ENCODE measurements at places on chromosomes 3 and 15.

GRCh38 chr3:12503126-12503957 is 19.1 kb downstream of the TSEN2 start:
- no peak for DNase-seq

DNA sequence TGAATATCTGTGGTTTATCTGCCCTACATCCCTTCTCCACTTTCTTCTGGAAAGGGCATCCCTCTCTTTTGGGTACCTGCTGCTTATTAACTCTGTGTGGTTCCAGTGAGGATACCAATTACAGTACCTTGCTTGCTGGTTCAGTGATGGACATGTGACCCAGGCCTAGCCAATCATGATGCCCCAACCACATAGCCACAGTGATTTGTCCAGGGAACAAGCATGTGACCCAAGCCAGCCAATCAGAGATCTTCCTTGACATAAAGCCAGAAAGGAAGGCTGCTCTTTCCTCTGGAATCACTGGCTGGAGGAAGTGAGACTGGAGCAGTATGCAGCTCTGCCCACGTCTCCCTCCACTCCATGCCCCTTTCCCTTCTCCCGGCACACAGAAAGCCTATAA is 10.9 kb upstream of the TMEM158 start:
- DNase-seq = no peak

GRCh38 chr3:52452570-52453221 is 1.1 kb downstream of the TNNC1 start:
- no peak for DNase-seq

GRCh38 chr3:99536555-99537314 is 101.7 kb upstream of the COL8A1 start:
- no peak for DNase-seq

GRCh38 chr3:150897592-150897991 is 7.6 kb downstream of the MINDY4B start:
- DNase-seq = no peak

GRCh38 chr15:34855413-34855812 is 60.1 kb upstream of the ACTC1 start:
- no peak for DNase-seq

- DNase-seq = no peak
Observed at GRCh38 chr3:39361252-39361927, 21.8 kb upstream of the SLC25A38 start.

- DNase-seq = no peak
Observed at GRCh38 chr3:178623666-178624255, 87.5 kb downstream of the KCNMB2 start.

GRCh38 chr3:140726066-140726465 is 48.2 kb downstream of the TRIM42 start:
- no peak for DNase-seq

DNA sequence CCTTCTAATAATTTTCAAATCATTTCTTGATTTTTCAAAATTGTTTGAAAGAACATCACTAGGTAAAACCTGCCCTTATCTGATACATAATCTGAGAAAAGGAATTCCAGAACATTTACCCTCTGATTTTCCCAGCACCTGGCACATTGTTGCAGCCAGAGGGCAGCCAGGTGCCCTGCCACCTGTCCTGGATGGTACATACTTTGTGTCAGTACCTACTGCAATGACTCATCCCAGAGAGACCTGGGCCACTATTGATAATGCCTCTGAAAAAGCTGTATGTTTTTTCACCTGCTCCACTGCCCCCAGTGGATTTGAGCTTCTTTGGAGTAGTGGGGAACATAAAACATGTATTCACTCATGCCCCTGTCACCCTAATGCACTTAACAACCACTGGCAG is 648.9 kb upstream of the GBE1 start:
- DNase-seq = no peak

DNA sequence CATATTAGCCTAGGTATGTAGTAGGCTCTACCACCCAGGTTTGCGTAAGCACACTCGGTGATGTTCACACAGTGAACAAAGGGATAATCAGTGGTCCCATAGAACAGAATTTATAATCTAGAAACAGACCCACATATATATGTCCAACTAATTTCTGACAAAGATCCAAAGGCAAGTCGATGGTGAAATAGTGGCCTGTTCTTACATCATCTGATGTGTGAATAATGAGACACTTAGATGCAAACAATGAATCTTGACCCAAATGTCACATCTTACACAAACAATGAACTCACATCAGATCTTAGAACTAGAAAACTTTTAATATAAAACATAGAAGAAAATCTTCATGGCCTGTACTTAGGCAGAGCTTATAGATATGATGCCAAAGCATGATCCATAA is 17.6 kb upstream of the TM2D3 start:
- no peak for DNase-seq

DNA sequence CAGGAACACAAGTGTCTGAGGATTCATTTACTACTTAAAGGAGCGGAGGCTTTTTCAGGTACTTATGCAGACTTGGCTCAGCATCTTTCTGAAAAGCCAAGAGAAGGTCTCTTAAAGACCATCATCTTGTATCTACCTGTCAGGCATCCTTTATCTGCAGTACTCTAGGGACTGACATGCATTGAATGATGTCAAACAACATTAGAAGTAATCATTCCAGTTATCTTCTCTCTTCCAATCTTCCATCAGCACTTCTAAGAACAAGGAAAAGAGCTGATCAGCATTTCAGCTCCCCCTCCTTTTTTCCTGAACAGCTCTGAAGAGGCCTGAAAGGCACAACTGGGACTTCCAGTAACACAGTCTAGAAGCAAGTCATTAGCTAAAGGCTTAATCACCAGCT is 214.8 kb downstream of the KCNH8 start:
- DNase-seq = no peak

GRCh38 chr15:80709542-80709941 is 14.4 kb downstream of the ABHD17C start:
- DNase-seq = no peak

- no peak for DNase-seq
Observed at GRCh38 chr3:58357402-58357801, 24.7 kb downstream of the PXK start.

DNA sequence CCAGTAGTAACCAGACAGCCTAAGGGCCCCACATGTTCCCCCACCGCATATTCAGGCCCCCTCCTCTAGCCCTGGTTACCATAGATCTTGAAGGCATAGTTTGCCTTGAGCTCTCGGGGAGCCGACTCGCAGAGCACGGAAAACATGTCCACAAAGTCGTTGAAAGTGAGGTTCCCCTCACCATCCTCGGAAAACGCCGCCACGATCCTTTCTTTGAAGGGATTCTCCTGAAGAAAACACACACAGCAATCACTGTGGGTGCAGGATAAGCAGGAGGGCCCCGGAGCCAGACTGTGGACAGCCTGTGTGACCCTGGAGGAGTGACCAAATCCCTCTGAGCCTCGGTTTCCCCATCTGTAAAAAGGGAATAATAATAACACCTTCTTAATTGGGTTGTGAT is 16.8 kb downstream of the SH2D7 start:
- no peak for DNase-seq

DNA sequence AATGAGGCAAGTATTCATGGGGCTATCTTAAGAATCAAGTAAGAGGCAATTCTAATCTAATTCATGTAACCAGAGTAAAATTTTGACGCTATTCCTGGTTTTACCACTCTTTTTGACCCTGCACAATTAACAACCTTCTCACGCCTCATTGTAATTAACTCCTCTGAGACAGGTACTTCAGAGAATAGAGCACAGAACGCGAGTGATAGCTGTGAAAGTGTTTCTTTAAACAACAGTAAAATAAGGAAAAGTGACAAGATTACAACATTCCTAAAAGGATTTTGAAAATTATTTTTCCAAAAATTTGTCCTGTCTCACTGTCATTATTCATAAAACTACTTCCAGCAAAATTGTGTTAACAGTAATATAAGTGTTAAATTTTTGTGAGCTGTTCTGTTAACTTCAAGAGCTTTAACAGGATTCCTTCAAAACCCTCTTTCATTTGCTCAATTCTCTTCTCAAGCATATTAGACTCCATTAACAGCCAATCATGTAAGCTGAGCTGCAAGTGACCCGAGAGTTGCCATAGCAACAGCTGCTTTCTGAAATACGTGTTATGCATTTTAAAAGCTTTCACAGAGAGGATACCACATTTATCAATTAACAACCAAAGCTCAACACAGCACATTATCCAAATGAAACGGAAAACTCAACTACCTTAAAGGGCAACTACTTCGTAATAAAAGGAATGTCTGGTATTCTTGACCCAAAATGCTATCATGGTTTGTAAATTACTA is 93.1 kb downstream of the STAG1 start:
- no peak for DNase-seq

- no peak for DNase-seq
Observed at GRCh38 chr3:113051787-113052186, 61.0 kb downstream of the GTPBP8 start.

DNA sequence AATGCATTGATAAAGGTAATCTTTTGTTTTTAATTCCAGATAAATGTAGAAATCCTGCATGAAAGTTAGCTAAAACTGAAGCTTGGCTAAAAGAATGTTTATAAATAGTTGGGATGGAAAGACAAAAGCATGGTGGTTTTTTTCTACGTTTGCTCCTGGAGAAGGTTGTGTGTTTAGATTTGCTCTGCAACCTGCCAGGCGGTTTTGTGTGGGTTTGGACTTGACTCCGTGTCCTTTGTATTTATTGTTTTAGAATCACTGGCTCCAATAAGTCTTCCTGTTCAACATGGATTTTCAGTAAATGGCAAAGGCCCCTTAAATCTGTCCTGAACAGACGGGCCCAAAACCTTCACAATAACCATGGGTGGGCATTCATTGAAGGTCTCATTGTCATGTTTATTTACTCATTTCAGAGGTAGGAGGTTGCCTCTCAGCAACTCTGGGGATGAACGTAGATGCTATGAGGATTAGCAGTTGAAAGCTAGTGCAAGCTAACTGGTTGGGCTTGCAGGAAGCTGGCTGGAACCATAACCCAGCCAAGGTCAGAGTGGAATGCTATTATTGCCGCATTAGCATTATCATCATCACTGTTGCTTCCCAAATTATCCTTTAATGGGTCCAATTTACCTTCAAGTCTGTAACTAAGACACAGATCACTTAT is 60.6 kb upstream of the ADAMTS9 start:
- no peak for DNase-seq

GRCh38 chr3:86990734-86991481 is at the start of gene VGLL3:
Gene VGLL3 (minus strand): TSS chr3:86991149. CDS start chr3:86990743, 406 bp downstream.
- DNase-seq = no peak

DNA sequence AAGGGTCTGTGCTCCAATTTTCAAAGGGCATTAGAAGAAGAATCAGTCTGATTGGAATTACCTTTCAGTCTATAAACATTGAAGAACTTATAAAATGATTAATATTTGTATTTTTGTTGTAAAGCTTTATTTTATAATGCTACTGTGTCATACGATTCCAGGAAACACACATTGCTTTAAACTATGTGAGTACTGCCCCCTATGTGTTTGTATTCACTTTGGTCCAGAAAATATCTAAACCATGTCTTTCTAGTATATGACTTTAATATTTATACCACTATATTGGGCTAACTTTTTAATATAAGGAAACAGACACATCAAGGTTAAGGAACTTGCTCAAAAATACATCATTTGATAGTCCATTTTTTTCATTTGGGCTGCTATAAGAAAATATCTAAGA is 3.2 kb upstream of the RIOX2 start:
- DNase-seq = no peak

- DNase-seq = no peak
Observed at GRCh38 chr15:38930851-38931572, 366.4 kb upstream of the RASGRP1 start.

- no peak for DNase-seq
Observed at GRCh38 chr15:82079736-82080135, 33.9 kb upstream of the MEX3B start.

GRCh38 chr15:78421238-78421965 is 16.6 kb upstream of the IREB2 start:
- DNase-seq = no peak

DNA sequence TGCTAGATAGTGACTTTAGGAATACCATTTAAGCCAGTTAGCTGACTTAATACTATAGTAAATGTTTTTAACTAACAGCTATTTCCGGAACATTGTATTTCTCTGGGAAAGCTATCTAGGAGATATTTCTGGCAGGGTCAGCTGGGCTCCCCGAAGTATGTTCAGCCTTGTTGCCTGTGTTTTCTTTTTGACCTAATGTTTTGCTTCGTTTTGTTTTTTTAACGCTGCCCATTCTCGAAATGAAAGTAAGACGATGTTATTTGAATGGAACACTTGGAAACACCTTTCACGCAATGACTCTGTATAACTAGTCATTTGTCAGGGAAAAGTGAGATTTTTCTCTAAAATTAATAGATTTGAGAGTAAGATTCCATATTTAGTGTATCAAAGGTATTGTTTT is 702.9 kb upstream of the NAALADL2 start:
- DNase-seq = no peak

DNA sequence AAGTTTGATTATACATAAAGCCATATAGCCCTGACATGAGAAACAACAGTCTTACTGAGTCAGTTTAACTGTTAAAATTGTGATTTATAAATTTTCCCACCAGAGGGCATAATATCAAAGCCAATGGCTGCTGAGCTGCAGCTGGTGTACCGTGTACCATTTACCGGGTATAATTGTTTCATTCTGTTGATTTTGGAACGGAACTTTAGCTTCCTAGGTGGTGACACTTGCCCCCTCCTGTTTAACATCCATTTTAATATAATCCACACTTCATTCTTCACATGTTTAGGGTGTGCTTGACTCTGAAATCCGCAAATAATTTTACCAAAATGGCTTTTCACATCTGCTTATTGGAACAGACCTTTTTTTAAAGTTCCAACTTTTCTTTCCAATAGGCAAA is 72.8 kb downstream of the SLC9A9 start:
- DNase-seq = no peak

DNA sequence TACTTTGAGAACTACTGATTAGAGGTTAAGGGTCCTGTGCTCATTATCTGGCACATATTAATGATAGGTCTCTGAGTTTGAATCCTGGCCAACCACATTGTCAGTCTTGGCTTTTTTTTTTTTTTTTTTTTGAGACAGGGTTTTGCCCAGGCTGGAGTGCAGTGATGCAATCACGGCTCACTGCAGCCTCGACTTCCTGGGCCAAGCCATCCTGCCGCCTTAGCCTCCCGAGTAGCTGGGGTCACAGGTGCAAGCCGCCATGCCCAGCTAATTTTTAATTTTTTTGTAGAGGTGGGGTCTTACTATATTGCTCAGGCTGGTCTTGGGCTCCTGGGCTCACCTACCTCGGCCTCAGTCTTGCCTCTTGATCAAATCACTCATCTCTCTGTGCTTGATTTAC is 547 bp upstream of the PCCB start:
- DNase-seq = no peak

DNA sequence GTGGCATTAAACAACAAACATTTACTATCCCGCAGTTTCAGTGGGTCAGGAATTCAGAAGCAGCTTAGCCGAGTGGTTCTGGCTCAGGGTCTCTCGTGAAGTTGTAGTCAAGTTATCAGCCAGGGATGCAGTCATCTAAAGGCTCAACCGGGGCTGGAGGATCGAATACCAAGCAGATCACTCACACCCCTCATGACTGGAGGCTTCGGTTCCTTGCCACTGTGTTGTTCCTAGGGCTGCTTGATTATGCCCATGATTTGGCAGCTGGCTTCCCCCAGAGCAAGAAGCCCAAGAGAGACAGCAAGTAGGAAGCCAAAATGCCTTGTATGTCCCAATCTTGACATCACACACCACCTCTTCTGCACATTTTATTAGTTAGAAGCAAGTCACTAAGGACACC is 33.9 kb upstream of the CDCP1 start:
- no peak for DNase-seq

- DNase-seq = no peak
Observed at GRCh38 chr15:64341961-64342360, 14.0 kb downstream of the CSNK1G1 start.
